Thymus (tissue), 14 donors: ENCODE measurements at places on chromosomes 12 and 14. TPM values are rescaled to one million over a fixed set of nuclear protein-coding genes. Genes with fewer than 3 reads are reported as not detected.

PKP2 gene
- total RNA-seq, result 6.0 TPM

RAD9B gene
- 1.0 TPM for total RNA-seq

DNA sequence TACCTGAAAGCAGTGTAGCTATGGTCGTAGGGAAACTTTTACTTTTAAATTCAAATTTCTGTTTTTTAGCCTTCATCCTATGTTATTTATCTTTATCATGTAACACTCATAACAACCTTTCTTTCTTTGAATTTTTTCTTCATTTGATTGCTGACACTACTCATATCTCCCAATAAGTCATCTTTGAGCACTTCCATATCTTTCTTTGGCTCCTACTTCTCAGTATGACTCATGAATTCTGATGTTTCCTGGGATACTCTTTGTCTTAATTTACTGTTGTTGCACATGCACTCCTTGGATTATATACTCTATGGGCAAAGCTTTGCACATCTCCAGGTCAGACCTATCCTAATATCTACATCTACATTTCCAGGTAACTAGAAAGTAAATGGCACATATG, 18.1 kb upstream of the IAPP start:
- no peak for DNase-seq

GRCh38 chr12:14279845-14280244, 85.6 kb upstream of the ATF7IP start:
- DNase-seq, result no peak

DNA sequence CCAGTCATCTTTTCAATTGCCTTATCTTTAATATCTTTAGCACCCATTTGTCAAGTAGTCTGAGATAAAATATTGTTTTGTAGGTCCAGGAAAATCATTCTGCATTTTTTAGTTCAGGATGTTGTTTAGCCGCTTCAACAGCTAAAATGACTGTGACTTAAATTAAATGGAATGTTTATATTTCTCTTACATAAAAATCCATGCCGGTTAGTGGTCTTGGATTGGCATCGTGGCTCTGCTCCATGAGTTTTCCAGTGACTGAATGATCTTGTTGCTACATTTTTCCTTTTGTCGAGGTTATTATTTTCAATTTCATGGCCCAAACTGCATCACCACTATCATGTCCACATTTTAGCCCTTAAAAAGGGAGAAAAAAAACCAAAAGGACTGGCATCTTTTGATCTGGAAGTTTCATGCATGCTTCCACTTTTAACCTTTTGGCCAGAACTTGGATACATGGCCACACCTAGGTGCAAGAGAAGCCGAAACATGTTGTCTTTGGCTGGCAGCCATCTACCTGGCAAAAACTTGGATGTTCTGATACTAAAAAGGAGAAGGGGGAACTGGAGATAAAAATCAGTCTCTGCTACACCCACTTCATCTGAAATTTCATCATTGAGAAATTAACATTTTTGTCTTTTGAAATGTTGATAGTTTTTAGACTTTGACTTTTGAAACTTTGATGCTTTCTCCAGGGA, 142.4 kb downstream of the OTOGL start:
- no peak for DNase-seq
